ENCODE measurements at places on chromosomes 13 and 19. TPM values are rescaled to one million over a fixed set of nuclear protein-coding genes. Genes with fewer than 3 reads are reported as not detected.

DNA sequence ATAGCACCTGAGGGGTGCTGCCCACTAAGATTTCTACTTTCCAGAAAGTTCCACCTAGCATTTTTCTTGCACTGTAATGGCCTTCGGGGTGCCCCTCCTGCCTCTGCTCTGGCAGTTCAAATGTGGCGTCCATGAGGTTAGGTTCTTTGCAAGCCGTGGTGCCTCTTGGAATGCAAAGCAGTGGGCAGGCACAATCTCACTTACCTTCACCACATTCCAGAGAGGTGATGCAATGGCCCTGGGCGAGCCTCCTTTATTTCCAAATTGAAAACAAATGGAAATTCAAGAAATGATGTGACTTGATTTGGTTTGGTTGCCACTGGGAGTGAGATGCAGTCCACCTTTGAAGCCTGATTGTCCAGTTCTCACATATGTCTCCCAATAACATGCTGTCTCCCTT lies 46.9 kb downstream of the FGF9 start:
- DNase-seq: no peak

DNA sequence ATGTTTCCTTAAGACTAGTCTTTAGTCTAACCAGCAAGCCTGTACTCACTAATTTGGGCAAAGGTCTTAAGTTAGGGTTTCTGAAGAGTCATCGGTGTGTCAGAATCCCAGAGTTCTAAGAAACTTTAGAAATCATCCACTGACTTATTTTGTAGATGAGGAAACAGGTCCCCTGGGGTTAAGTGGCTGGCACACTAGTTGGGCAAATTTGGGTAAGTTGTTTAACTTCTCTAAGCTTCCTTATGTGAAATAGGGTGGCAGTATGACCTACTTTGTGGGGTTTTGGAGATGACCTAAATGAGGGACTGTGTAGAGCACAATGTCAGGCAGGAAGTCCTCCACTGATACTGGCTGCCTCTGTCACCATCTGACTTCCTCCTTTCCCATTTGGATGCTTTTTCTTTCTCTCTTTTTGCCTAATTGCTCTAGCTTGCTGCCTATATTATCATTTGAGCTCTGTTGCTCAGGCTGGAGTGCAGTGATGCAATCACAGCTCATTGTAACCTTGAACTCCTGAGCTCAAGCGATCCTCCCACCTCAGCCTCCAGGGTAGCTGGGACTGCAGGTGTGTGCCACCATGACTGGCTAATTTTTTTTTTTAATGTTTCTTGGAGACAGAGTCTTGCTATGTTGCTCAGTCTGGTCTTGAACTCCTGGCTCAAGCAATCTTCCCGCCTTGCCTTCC lies 2.3 kb downstream of the ADGRE3 start:
- DNase-seq: no peak

The ADGRE2 gene
- total RNA-seq: 8.4 TPM

- DNase-seq: no peak
These were observed 814.7 kb upstream of the ATXN8OS start for GRCh38 chr13:69292789-69293425.

The TIMM13 gene
- total RNA-seq: 151 TPM

- no peak for DNase-seq
These were observed 20.6 kb downstream of the MTMR6 start for GRCh38 chr13:25266706-25267105.

- DNase-seq: peak; percentile 63
These were observed 27.5 kb upstream of the SHKBP1 start for GRCh38 chr19:40549007-40549708.

The OR10H1 gene
- total RNA-seq: 0.17 TPM

The KLK1 gene
- total RNA-seq: 3.3 TPM

DNA sequence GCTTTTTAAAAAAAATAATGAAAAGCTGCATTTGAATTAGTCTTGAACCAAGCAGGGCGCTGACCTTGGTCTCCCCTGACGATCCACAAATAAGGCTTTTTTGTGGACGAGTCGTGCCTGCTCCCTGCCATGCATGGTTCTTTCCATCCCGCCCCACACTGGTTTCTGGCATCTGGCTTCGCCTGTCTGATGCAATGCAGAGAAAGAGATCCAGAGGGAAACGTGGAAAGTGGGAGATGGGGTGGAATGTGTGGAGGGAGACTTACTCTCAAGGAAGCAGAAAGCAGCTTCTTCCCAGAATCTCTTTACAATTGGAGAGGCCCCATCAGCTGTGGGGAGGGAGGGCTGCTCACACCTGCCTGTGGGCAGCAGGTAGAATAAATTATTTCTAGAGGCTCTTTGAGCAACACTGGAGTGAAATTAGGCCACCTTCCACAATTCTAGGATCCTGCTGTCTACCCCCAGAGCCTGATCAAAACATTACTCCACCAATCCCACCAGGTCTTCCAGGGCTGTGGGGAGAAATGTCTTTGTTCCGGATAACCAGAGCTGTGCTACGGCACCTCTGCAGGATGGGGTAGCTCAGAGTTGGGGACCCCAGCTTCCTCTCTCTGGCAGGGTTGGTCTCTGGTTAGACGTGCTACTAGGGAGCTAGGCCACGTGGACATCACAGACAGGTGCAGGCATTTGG lies 183.5 kb downstream of the UQCRFS1 start:
- no peak for DNase-seq

DNA sequence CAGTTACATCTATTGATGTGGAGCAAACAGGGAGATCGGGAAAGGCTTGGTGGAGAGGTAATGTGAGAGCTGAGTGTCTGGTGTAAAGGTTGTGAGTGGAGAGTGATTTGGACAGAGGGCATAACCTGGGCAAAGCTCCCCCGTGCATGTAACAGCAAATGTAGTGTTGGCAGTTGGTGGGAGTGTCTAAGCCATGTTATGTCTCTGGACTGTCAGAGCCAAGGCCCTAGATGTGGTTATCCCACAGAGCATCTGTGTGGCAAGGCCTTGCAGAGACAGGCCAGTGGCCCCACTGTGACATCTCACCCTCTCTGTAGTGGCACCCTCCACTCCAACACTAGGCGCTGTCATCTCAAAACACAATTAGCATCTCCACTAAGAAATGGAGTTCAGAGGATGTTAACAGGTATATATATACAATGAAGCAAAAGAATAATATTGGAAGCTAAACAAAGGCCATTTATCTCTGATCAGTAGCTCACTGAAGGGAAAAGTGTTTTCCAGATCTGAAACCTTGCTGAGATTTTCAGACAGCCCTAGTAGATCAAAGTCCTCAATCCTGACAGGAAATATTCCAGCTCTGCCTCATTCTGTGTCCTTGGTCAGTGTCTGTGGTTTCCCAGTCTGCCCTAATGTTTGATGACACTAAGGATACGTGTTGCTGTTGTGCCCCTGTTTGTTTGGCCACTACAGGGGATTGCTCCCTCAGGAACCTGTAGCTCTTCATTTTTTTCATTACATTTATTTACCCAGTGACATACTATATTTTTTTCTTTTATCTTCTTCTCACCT lies 20.2 kb downstream of the POLR1D start:
- no peak for DNase-seq

DNA sequence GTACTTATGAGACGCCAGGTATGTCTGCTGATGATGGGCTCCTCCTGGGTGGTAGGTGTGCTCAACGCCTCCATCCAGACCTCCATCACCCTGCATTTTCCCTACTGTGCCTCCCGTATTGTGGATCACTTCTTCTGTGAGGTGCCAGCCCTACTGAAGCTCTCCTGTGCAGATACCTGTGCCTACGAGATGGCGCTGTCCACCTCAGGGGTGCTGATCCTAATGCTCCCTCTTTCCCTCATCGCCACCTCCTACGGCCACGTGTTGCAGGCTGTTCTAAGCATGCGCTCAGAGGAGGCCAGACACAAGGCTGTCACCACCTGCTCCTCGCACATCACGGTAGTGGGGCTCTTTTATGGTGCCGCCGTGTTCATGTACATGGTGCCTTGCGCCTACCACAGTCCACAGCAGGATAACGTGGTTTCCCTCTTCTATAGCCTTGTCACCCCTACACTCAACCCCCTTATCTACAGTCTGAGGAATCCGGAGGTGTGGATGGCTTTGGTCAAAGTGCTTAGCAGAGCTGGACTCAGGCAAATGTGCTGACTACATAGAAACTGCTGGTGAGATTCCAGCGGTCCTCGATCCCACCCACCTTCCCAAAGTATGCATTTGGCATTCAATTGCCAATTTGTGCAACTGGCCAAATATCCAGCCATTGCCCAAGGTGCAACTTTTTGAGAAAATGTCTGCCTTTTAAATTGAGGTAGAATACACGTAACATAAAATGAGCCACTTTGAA lies 10.2 kb downstream of the OR2Z1 start:
- no peak for DNase-seq

- DNase-seq: no peak
These were observed 59.9 kb upstream of the C13orf46 start for GRCh38 chr13:114033541-114034315.

DNA sequence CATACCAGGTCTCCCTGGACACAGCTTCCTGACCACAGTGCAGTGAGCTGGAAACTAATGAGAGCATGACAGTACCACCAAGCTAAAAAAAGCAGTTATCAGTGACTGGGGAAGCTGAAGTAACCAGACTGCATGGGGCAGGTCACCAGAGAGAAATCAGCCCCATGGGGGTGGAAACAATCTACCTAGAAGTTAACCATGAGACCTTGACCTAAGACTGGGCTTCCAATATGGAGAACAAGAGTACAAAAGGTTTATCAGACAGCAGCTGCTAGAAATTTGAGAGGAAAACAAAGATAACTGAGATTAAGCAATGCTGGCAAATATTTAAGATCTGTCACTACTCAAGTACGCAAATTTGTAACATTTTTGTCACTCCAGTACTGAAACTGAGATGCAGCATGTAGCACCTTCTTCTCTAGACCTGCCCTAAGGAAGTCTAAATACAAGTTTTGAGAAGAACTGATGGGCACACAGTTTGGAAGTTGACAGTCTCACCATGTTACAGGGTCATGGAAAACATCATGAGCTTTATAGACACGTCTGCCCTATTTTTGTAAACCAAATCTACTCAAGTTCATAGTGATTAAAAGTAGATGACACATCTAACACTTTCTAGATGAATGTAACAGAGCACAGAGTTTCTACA lies 2641.8 kb upstream of the PCDH20 start:
- DNase-seq: no peak

The IRGC gene
- not detected for total RNA-seq

- no peak for DNase-seq
These were observed 444.4 kb upstream of the ZNF507 start for GRCh38 chr19:31900991-31901390.

The ACER1 gene
- total RNA-seq: not detected

DNA sequence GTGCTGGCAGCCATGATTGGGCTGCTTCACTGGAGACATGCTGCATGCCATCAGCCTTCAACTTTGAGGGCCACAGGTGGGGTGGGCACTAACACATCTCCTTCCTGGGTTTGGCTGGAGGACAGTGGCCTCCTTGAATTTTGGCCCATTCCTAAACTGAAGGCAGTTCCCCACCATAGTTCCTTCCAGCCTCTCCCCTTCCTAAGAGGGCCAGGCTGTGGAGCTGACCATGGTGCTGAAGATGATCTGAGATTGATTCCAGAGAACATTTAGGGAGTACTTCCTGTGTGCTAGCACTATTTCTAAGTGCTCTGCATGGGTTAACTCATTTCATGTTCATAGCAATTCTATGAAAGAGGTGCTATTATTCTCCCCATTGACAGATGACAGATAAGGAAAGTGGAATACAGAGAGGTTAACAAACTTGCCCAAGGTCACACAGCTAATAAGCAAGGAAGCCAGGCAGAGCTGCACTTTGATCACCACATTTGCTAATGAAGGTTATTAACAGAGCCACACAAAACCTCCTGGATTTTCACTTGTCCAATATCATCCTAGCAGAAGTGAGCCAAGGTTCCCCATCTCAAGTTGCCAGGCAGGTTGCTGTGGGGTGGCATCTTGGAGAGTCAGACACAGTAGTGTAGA lies 175.3 kb downstream of the ZIC5 start:
- DNase-seq: no peak

The CYP2A6 gene
- 0.57 TPM for total RNA-seq

DNA sequence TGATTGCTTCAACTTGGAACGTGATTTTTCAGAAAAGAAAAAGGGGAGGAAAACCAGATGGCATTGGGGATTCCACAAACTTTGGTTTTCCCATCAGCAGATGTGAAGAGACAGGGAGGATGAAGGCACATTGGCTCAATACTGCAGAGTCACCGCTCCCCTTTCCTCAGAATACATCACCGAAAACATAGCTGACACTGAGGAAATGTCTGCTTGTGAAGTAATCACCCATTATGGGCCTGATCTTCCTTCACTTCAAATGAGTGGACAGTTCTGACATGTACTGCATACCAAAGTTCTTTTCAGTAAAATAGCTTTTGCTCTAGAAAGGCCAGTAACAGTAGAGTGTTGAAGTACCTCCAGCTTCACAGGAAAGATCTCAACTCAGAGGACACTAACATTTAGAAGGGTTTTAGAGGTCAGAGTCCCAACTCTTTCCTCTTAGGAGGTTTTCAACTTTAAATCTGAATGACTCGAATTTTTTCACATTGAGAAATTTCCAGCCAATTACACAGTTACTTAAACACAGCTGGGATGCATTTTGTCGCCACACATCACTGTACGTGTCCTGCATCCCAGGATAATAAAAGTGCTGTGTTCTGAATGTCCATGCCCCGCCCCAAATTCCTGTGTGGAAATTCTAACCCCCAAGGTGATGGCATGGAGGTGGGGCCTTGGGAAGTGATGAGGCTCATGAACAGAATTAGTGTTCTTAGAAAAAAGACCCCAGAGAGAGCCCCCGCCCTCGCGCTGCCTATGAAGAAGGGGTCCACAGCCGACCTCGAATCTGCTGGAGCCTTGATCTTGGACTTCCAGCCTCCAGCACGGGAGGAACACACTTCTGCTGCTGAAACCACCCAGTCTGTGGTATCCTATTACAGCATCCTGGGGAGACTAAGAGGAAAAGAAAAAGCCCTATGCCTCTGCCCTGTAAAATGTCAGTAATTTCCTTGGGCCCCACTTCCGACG lies 77.7 kb downstream of the COL4A1 start:
- DNase-seq: no peak

GRCh38 chr19:54612428-54612827 lies 17.9 kb upstream of the LILRB1 start:
- DNase-seq: no peak

GRCh38 chr13:69168436-69168835 lies 939.2 kb upstream of the ATXN8OS start:
- DNase-seq: no peak

- no peak for DNase-seq
These were observed 59.4 kb upstream of the WASF3 start for GRCh38 chr13:26497968-26498511.

- DNase-seq: no peak
These were observed 167.5 kb upstream of the TSHZ3 start for GRCh38 chr19:31516756-31517155.

The ZNF433 gene
- total RNA-seq: not detected
